ENCODE measurements at places on chromosomes 16 and 17. TPM values are rescaled to one million over a fixed set of nuclear protein-coding genes. Genes with fewer than 3 reads are reported as not detected.

Gene KCNJ18
- polyA plus RNA-seq: not detected

Gene TP53TG3F
- polyA plus RNA-seq: not detected

Gene KRTAP9-8
- not detected for polyA plus RNA-seq

Gene TAC4
- 1.0 TPM for polyA plus RNA-seq

Gene SLC16A13
- 1.1 TPM for polyA plus RNA-seq

Gene FAM171A2
- 80.0 TPM for polyA plus RNA-seq

Gene NPTX1
- polyA plus RNA-seq: 0.15 TPM

Gene DRC3
- polyA plus RNA-seq: 5.3 TPM

Gene PPY
- polyA plus RNA-seq: 0.57 TPM

Gene KRTAP2-1
- not detected for polyA plus RNA-seq

Gene PRR11
- polyA plus RNA-seq: 13.0 TPM

Gene HAP1
- polyA plus RNA-seq: not detected

Gene MVD
- polyA plus RNA-seq: 40.7 TPM

Gene CNTNAP4
- 13.0 TPM for polyA plus RNA-seq

Gene ITGAD
- polyA plus RNA-seq: 1.0 TPM

Gene TMEM231
- polyA plus RNA-seq: 8.1 TPM

Gene HBA2
- 10,285 TPM for polyA plus RNA-seq

Gene ALDH3A1
- polyA plus RNA-seq: 0.22 TPM

Gene HOXB3
- polyA plus RNA-seq: 14.6 TPM

Gene MYH2
- 21.4 TPM for polyA plus RNA-seq

Gene CLDN6
- not detected for polyA plus RNA-seq

Gene ATXN1L
- polyA plus RNA-seq: 14.3 TPM

Gene KRTAP1-5
- not detected for polyA plus RNA-seq

Gene CCDC78
- polyA plus RNA-seq: 2.1 TPM

Gene GNG13
- not detected for polyA plus RNA-seq

Gene TNFSF13
- polyA plus RNA-seq: 5.2 TPM

Gene KRT39
- 7.4 TPM for polyA plus RNA-seq

Gene DBF4B
- polyA plus RNA-seq: 7.8 TPM

Gene CFAP119
- polyA plus RNA-seq: 2.0 TPM

Gene HCRT
- 0.58 TPM for polyA plus RNA-seq

Gene FAM83G
- polyA plus RNA-seq: 0.98 TPM

Gene TBC1D3K
- not detected for polyA plus RNA-seq

Gene ADORA2B
- 3.8 TPM for polyA plus RNA-seq

Gene TAT
- not detected for polyA plus RNA-seq

Gene CES1
- polyA plus RNA-seq: 0.60 TPM

Gene CD19
- polyA plus RNA-seq: 0.21 TPM

Gene TBC1D3I
- polyA plus RNA-seq: not detected

Gene KRTAP4-1
- not detected for polyA plus RNA-seq

Gene CDRT15L2
- not detected for polyA plus RNA-seq

Gene IKZF3
- 0.09 TPM for polyA plus RNA-seq

Gene TLCD3B
- 0.79 TPM for polyA plus RNA-seq

Gene AOC2
- 0.85 TPM for polyA plus RNA-seq

Gene CNTROB
- 35.7 TPM for polyA plus RNA-seq

Gene NATD1
- 17.0 TPM for polyA plus RNA-seq

Gene ACSM2A
- 0.24 TPM for polyA plus RNA-seq

Gene RANBP10
- 13.6 TPM for polyA plus RNA-seq

Gene CTRB1
- polyA plus RNA-seq: 0.56 TPM

Gene DHODH
- 9.1 TPM for polyA plus RNA-seq

Gene HOXB6
- 0.88 TPM for polyA plus RNA-seq

Gene CUEDC1
- 47.2 TPM for polyA plus RNA-seq

Gene KRTAP4-4
- not detected for polyA plus RNA-seq
